Choroid plexus epithelial cell (primary cell): ENCODE measurements at places on chromosomes 7 and 10.
A peak's percentile ranks its signal among the peaks of the same experiment; 100 is the strongest.

GRCh38 chr10:17443707-17444387 is 10.5 kb downstream of the ST8SIA6 start:
- no peak for DNase-seq

- DNase-seq: peak; percentile 65
These were observed 136.9 kb downstream of the CUBN start for GRCh38 chr10:16992611-16993119.

DNA sequence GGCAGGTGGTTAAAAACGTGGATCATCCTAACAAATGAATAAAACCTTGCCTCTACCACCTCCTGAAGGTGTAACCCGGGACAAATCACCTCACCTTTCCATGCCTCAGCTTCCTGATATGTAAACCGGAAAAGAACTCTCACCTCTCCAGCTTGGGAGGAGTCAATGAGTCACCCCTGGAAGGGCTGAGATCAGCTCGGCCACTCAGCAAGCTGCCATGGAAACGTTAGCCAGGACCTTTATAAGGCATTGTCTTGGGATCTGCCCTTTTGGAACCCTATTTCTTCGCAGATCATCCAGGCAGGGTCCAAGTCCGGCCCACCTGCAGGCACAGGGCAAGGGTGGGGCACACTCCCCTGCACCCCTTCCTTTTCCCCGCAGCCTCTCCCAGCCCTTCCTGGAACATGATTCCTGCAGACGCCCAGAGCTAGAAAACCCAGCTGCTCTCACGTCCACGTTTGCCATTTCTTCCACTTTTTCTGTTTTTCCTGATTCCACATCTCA is 81.6 kb upstream of the PFKP start:
- peak; percentile 43 for DNase-seq

DNA sequence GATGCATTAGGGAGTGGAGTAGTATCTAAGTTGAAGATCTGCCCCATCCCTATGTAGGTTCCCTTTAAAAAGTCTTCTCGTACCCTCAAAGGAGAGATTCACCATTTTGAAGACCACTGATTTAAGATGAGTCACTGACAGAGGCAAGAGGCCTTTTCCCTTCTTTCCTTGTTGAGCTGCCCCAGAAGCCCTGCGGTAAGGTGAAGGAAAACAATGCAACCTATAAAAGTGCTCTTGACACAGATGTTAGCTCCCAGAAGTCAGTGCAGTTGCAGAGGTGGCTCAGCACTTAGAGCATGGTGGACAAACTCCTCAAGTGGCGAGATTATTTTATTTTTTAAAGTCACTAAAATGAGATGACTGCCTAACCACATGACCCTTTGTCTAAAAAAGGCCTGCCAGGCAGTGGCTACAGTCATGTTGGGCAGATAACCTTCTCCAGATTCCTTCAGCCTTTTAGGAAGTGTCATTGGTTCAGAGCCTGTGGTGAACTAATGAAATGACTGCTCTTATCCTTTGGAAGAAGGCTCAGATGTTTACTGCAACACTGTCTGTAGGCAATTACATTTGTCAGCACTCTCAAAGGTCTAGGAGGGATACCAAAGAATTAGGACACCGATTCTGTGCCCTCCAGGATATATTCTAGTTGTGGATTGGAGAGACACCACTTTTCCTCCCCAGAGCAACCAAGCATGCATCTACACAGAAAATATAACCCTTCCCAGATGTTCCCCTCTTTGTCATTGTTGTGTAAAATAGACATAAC is 88.7 kb downstream of the ARID5B start:
- DNase-seq: no peak

- DNase-seq: no peak
These were observed 339.5 kb downstream of the ELMO1 start for GRCh38 chr7:37109016-37109683.

- DNase-seq: peak; percentile 54
These were observed 248.9 kb downstream of the KIAA1217 start for GRCh38 chr10:24457661-24458318.

DNA sequence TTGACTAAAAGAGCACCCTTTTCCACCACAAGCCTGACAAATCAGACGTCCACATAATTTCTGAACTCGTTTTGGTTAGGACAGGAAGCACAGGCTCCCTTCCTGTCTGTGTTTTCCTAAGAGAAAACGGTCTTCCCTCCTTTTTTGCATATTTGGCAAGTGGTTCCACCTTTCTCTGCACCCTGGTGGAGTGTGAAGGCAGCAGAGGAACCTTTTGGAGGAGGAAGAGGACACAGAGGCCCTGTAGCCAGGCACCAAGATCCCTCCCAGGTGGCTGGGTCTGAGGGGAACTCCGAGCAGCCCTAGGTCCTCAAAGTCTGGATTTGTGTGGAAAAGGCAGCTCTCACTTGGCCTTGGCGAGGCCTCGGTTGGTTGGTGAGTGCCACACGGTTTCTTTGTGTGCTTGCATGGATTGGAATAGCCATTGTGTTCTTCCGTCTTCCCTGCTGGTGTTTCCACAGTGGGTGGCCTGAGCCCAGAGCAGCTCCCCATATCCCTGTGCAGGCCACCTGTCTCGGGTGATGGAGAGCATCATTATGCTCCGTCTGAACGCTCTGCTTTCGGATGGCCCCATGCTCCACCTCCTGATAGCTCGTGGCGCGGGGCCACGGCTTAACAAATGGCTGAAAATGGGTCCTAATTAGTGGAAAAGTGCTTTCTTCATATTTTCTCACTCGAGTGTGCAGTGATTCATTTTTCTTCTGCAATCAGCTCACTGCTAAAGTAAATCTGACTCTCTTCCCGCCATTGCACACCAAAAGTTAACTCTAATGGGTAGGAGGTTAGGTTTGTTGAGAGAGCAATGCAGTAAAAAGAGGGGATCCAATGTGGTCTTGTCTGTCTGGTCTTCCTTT is 4.2 kb downstream of the IKZF1 start:
- no peak for DNase-seq

DNA sequence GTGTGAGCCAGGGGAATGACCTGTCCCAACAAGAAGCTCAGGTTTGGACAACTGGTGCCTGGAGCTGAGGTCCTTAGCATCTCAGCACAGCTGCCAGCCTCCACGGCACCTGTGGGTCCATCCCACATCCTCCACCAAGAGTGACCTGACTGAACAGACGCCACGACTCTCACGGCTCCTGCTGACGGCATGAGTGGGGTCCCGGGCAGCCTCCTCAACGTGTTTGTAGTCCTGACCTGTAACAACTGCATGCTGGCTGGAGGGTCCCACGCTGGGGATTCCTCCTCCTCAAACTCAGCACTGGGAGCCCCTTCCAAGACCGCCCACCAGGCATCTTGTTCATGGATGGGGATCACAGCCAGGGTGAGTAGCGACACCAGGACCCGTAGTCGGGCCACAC is 36.2 kb downstream of the FAM20C start:
- no peak for DNase-seq

DNA sequence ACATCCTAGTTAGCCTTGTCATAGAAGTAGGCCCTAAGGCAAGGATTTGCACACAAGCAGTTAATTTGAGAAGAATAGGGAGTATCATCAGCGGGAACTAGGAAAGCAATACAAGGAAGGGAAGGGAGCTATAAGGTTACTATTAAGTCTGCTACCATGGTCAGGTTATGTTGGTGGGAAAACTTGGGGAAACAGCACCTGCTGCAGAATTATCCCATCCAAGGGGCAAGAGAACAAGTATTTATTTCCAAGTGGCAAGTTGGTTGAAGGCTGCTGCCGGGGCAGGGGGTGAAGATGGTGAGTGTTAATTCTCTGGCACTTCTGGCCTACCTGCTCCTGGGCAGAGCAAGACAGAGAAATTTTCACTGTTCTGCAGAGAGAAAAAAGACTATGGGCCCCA is 55.0 kb downstream of the CAV1 start:
- no peak for DNase-seq

DNA sequence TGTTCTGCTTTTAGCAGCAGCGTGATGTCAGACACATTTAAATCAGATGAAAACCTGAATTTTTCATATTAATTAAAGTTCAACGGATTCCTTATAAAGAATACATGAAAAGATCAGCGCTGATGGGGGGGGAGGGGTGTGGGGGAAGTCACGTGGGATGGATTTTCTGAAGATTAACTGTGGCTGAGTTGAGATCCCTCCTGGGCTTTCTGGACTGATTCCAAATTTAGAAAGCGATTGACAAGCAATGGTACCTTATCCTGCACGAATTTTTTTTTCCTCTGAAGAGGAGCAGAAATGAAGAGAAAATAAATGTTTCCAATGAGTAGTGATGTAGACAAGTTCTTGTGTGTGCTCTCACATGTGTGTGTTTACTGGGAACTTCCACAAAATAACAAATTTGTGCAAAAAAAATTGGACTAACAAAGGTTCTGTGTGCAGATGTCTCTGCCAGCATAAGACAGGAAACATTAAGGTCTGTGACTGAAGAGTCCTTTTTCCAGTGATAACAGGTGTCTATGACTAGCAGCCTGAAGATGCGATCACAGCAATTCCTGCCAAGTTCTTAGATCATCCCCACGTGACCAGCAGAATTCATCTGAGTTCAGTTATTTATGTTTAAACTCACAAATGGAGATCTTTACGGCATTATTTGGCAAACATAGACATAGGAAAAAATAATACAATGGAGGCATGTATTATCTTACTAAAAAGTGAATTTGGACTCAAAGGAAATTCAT is 585.2 kb upstream of the CELF2 start:
- DNase-seq: no peak

DNA sequence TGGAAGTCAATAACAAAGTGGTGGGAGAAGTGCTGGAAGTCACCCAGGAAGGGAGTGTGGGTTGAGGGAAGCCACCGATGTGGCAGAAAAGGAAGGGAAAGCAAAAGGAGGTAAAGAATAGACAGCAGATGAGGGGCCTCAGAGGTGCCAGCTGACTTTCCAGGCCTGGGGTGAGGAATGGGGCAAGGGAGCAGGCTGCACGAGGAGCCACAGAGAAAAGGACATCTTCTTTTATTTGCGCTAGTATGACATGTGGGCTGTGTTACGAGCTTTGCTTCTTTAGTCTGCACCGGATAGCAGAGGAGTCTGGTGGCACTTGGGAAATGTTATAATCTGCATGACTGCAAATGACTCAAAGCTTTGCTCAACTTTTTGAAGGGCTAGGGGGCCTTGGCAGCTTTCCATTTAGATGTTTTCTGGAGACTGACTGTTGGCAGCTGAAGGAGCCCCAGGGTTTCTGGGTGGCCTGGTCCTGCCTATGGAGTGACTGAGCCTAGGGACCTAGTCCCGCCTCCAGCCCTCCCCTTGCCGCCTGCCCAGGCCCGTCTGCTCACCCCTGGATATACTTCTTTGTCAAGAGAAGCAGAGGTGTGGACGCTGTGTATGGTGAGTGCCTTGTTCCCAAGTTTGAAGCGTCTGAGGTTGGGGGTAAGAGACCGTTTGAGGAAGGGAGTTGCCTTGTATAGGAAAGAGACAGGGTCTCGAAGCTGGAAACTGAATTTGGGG is 5.1 kb downstream of the PRXL2A start:
- DNase-seq: peak; percentile 75

DNA sequence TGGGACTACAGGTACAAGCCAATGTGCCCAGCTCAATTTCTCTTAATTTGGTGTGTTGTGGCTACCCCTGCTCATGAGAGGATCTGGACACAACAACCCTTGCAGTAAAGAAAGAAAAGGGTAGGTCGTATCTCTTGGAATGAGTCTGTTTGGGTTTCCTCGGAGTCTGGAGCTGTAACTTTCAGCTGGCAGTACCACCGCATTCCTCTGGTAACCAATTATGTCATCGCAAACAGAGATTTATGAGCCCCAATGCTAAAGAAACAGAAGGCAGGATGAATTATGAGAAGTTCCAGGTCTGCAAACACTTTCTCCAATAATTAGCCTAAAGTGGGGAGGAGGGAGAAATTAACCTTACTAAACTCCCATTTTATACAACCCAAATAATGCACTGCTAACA is 186.6 kb upstream of the NRP1 start:
- DNase-seq: no peak

DNA sequence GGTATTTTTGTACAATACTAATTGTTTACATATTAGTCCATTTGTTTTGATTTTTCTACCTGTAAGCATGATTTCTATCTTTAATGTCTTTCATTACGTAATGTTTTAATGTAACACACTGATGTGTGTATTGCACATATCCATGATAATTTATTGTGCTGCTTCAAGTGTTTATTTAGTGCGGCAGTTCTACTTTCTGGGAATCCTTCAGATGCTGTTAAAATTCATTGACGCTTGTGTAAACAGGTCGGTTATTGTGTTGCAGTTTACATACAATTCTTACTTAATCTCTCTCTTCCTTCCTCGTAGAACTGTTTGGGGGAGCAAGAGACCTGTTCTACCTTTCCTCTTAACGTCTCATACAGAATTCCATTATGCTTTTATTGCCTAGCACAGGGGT is 6.9 kb downstream of the TMEM60 start:
- DNase-seq: no peak

DNA sequence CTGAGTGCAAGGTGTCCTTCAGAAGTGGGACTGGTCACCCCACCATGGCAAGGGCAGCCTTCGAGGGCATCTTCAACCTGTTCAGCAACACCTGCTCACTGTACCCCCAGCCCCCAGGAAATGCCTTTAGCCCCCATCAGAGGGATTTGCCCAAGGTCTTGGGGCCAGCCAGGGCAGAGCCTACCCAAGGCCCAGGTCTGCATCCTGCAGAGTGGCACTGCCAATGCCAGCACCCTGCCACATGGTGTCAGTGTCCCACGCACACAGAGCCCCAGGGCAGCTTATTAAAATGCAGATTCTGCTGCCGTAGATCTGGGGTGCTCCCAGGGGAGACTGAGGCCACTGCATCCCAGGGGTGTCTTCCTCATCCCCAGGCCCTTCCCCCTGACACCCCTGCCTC is 106.2 kb upstream of the KCTD7 start:
- no peak for DNase-seq

- DNase-seq: no peak
These were observed 7.2 kb downstream of the VSIR start for GRCh38 chr10:71765906-71766716.

GRCh38 chr7:149181450-149181790 is 13.9 kb upstream of the ZNF282 start:
- DNase-seq: no peak

DNA sequence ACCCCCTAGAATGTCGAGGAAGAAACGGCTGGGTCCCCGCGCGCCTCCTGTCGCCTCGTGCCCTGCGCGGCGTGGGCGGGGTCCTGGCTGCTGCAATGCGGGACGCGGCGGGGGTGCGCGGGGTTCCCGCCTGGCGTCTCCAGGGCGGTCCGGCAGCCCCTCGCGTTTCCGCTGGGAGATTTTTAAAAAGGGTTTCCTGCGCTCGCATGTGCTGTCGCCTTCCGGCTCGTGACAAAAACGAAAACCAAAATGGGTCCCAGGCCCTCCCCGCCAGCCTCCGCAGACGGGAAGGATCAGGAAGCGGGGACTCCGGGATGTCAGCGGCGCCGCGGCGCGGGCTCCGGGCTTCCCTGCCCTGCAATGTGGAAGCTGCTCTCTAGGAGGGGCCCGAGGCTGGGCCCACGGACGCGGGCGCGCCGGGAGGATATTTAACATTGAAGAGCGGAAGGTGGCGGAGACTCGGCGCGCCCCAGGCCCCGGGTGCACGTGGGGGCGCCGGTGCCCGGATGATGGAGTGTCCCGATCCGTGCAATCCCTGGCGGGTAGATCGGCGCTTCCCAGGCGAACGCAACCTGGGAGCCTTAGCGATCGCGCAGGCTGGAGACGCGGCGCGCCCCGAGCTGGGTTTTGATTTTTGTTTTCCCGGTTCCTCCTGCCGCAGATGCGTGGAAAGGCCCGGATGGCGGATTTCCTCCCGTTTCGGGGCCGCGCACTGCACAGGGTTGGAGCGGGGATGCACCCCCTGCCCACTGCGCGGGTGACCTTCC is 1.0 kb downstream of the PFKP start:
- peak; percentile 72 for DNase-seq
